ENCODE measurements at places on chromosomes 3 and 15.

DNA sequence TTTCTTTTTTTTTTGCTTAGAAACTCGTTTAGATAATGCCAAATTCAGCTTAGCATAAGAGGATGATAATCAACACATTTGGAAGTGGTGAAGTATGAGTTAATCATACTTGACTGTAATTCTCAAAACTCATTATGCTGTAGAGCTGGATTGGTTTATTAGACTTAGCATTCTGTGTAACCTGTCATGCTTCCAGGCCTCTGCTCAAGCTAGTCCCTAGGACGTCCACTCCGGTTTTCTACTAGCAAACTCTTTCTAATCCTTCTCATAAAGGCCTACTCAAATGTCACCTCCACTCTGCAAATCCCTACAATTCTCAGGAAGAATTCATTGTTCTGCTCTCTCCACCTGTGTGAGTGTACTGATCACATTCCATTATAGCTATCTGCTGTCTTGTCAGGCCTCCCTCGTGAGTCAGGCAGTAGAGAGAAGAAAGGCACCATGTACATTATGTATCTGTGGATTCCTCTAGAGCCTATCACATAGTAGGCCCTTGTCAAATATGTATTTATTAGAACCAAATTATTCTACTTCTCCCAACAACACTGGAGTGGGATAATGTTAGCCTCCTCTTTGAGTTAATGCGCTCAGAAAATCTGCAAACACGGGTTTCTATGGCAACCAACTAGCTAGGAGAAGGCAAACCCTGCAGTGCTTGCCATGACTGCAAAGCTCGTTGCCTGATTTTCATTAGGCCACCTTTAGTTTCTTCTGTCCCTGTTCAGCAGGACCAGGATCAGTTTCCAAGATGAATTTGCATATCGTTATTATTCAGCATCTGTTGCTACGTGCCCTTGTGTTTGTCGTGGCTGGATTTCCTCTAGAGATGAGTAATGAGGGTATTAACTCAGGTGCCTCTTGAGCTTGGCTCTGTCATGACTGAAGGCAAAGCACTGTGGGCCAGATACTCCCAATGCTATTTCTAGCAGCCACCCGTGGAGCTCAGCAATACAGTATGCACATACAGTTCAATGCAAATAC, 30.7 kb downstream of the ATP13A5 start:
- DNase-seq = no peak

DNA sequence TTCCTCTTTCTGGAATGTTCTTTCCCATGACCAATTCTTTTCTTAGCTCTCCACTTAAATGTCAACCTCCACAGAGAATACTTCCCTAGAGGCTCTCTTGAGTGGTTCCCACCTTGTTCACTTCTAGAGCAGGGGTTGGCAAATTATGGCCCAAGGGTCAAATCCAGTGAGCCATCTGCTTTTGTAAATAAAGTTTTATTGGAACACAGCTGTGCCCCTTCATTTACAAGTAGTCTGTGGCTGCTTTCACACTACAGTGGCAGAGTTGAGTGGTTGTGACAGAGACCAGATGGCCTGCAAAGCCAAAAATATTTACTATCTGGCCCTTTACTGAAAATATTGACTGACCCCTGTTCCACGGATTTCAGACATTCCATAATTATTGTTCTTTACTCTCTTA, 166.2 kb downstream of the WNT5A start:
- no peak for DNase-seq

- DNase-seq = no peak
Observed at GRCh38 chr15:69994429-69995205, 103.1 kb downstream of the TLE3 start.

GRCh38 chr15:63446255-63446654, 58.1 kb upstream of the USP3 start:
- no peak for DNase-seq

DNA sequence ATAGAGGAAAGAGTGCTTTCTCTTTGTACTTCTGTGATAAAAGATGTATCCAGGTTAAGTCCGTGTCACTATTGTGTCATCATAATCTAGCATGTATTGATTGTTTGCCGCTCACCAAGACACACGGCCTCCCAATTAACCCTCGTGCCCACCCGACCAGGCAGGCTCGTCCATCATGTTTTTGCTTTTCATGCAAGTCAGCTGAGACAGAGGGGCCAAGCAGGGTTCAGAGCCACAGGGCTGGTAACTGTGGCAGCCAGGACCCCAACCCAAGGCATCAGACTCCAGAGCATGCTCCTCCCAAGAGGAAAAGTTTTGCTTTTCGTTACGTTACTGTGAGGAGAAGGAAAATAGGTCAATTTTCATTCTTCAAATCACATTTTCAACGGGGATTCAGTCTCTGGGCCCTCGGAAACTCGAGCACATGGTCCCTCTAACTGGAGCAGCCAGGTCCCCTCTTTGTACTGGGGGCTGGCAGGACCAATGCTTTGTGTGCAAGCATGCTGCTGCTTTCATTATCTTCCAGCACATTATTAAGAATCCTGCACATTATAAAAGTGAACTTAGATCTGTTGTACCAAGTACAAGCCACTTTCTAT, 161.1 kb upstream of the TOPAZ1 start:
- DNase-seq = no peak

- no peak for DNase-seq
Observed at GRCh38 chr3:114496021-114496434, 202.2 kb downstream of the TIGIT start.

- no peak for DNase-seq
Observed at GRCh38 chr3:17670749-17671148, 71.7 kb downstream of the TBC1D5 start.
